NCI-H526 (cell line): ENCODE measurements at places on chromosomes 6 and 20.

GRCh38 chr6:33996120-33996475, 149.8 kb downstream of the GRM4 start:
- no peak for DNase-seq

- no peak for DNase-seq
Measured at GRCh38 chr20:7399575-7399974, 540.7 kb downstream of the HAO1 start.

- no peak for DNase-seq
Measured at GRCh38 chr6:30019819-30020218, 41.2 kb upstream of the POLR1H start.

- DNase-seq, result no peak
Measured at GRCh38 chr6:3946778-3947177, 97.6 kb downstream of the FAM50B start.

DNA sequence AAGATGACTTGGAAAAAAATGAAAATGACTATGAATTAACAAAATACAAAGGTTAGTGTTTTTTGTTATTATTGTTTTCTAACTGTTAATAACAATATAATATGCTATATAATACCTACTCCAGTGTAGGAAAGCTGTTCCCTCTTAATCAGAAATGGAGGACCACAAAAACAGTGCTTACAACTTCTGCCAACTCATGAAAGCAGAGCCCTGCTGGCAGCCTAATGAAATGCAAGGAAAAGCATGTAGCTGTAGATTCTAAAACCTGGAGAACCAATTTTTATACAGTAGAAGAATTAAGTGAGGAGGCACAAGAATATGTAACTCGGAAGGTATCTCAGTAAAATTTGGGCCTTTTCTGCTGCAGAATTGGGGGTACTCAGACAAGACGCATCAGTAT, 29.4 kb downstream of the PHIP start:
- DNase-seq, result no peak

- no peak for DNase-seq
Measured at GRCh38 chr6:114100215-114100994, 129.5 kb upstream of the HDAC2 start.

DNA sequence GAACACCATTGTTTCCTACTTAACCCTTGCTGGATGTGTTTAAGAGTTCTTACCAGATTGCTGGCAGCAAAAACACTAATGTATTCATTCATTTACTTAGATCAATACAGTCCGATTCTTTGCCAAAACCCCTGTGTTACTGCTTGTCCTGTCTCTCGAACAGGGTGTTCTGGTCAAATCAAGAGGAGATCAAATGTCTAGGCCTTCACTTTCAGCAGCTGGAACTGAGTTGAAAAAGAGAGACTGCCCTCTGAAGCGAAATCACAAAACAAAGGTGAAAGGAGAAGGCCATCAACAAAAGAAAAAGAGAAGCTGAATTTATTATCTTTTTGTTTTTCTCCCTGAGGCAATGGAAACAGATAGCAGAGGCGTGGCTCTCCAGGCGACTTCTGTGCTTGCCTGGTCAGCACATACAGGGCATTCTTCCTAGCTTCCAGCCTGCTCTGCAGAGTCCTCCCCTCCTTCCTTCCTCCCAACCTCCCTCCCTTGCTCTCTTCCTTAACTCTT, 44.1 kb upstream of the GCM1 start:
- peak; percentile 54 for DNase-seq

DNA sequence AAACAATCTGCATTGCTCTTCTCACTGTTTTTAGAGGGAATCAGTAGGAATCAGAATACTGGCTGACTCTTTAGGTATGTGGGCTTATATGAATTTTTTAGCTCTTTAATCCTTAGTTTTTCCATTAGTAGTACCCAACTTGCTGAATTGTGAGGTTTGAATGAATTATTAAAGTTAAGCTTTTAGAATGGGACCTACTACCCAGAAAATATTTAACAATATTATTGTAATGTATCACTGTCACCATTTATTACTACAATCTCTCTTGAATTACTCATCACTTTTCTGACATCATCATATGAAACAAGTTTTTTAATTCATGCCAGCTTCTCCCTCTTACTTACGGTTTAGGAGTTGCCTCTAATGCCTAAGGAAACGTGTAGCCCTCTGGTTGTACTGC, 212.7 kb downstream of the BCKDHB start:
- no peak for DNase-seq

GRCh38 chr6:123316733-123317323, 319.9 kb downstream of the TRDN start:
- no peak for DNase-seq
